Panc1 (cell line): ENCODE measurements at places on chromosomes 3 and 15. TPM values are rescaled to one million over a fixed set of nuclear protein-coding genes. Genes with fewer than 3 reads are reported as not detected.

The CLDN11 gene
- 1.9 TPM for total RNA-seq

The TNNC1 gene
- total RNA-seq: 5.2 TPM

The LDHAL6B gene
- not detected for total RNA-seq

The TMEM40 gene
- total RNA-seq: 1.3 TPM

The COL7A1 gene
- total RNA-seq: 40.0 TPM

The GOLGA6D gene
- not detected for total RNA-seq

The ACKR2 gene
- total RNA-seq: not detected

The SPINK8 gene
- total RNA-seq: not detected

The FBXW12 gene
- total RNA-seq: not detected

The OSBPL10 gene
- total RNA-seq: 88.1 TPM

The ZNF80 gene
- not detected for total RNA-seq

The PPM1L gene
- total RNA-seq: 23.8 TPM

The OPA1 gene
- total RNA-seq: 109 TPM

GRCh38 chr3:50637011-50637410 lies 20.1 kb downstream of the MAPKAPK3 start:
- DNase-seq: no peak

DNA sequence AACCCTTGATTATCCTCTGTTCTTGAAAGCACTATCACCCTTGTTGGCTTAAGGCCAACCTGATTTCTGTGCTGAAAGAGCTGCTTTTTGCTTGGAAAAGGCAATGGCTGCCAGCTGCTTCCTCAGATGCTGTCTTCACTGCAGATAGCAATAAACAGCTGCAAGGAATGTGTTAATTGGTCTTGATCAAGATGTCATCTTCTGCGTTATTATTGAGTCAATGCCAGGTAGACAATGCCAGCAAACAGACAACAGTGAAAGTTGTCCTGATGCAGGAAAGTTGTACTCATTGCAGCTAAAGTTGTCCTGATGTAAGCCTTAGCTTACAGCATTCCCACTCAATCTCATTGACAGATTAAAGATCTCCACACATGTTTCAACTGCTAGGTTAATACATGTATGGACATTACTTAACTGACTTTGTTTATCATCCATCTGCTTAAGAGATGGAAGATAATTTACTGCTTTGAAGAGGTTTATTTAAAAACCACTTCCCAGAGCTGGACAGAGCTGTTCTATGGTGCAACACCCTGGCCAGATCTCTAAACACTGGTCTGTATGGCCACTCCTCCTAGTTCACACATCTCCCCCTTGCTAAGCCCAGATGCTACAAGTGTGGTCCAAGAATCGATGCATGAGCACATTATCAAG lies 251.0 kb upstream of the MCTP2 start:
- DNase-seq: no peak

- DNase-seq: no peak
Observed at GRCh38 chr3:152491922-152492321, 223.2 kb downstream of the MBNL1 start.

GRCh38 chr3:125110016-125110875 lies 54.4 kb upstream of the HEG1 start:
- no peak for DNase-seq

DNA sequence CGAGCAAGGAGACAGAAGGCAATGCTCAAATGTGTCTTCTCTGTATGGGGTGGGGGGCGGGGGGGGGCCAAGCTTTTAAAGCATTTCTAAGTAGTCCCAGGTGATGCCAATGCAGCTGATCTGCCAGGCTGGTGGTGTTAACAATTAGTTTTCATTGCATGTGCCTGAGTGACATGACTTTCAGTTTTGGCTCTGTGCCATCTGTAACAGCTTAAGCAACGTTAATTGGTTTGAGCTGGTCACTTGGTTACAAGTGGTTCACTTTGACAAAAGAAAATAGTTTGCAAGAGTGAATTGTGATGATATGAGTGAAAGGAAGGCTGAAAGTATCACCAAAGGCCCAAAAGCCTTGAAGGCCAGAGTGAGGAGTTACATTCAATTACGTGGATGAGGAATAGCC lies 26.4 kb upstream of the LRIG1 start:
- DNase-seq: no peak

- DNase-seq: no peak
Observed at GRCh38 chr3:162370141-162370540, 873.5 kb downstream of the OTOL1 start.

DNA sequence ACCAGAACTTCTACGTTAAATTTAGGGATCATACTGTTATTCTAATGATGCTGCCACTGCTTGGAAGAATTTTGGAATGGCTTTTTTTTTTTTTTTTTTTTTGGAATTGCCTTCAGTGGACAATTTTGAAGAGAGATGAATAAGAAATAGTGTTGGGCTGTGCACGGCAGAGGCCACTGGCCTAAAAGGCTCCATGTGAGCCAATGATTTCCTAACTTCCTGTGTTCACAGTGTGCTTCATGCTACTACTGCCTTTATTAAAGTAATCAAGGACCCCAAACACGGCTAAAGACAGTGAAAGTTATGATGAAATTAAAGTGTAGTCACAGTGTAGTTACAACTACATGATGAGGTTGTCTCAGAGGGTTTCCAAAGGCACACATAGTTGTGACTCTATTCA lies 100.8 kb upstream of the TNFAIP8L3 start:
- DNase-seq: no peak

- DNase-seq: no peak
Observed at GRCh38 chr3:173078525-173078924, 62.5 kb downstream of the SPATA16 start.

DNA sequence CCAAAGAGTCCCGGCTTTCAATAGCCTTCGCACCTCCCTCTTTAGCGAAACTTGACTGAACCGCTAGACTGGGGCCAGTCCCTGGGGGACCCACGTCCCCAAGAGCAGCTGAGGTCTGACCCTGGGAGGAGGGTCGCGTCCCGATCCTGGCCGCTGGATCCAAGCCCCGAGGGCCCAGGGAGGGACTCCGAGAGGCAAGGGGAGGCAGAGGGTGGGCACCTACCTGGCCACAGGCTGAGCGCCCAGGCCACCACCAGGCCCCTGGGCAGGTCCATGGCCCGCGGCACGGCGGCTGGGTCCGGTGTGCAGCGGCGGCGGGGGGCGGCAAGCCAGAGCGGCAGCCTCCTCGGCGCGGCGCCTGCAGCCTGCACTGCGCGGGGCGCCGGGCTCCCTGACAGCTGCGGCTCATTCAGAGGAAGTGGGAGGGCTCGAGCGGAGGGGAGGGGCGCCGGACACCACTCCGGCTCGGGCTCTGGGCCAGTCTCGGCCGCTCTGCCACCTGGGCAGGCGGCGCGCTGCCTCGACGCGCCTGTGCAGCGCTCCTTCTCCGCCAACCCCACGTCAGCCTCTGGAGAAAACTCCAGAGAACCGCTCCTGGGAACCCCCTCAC lies at the start of gene ITGA11:
TSS of gene ITGA11 (minus strand) at position 372 of the 610 bp plus-strand sequence. CDS start at position 275, 97 bp downstream.
- no peak for DNase-seq

DNA sequence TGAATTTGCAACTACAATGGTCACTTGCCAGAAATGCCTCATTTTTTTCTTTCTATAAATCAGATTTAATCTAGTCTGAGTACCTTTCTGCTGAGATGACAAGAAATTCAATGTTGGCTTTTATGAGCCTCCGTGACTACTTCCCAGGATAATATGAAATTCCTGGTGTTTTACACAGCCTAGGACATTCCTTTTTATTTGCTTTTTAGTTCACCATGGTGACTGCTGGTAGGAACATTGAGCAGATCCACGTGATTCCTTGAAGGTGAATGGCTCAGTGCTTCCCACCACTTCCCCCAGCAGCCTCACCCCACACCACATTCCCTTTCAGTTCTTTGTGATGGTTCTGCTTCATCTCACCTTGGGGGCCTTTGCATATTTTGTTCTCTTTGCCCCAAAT lies 4.3 kb upstream of the NPTN start:
- no peak for DNase-seq

GRCh38 chr3:13455644-13456043 lies 24.5 kb upstream of the HDAC11 start:
- DNase-seq: no peak

- DNase-seq: no peak
Observed at GRCh38 chr3:77815467-77815866, 775.6 kb downstream of the ROBO2 start.

DNA sequence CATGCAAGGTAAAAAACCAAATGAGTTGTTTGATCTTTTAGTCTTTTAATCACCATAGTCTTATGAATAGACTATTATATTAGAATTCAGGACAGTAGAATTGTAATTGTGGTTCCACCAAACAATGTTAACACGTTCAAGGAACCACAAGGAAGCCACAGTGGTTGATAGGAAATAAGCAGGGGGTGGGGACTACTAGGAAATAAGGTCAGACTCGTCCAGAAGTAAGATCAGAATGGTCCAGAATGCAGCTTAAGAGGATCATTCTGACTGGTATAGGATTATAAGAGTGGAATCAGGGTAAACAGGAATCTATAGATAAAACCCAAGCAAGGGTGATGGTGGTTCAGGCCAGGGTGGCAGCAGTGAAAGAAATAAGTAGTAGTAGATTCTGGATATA lies 7.5 kb downstream of the MYNN start:
- DNase-seq: no peak

- DNase-seq: no peak
Observed at GRCh38 chr3:193780810-193781478, 187.9 kb downstream of the OPA1 start.

GRCh38 chr3:150925751-150926201 lies 20.5 kb upstream of the MINDY4B start:
- peak; percentile 8 for DNase-seq

DNA sequence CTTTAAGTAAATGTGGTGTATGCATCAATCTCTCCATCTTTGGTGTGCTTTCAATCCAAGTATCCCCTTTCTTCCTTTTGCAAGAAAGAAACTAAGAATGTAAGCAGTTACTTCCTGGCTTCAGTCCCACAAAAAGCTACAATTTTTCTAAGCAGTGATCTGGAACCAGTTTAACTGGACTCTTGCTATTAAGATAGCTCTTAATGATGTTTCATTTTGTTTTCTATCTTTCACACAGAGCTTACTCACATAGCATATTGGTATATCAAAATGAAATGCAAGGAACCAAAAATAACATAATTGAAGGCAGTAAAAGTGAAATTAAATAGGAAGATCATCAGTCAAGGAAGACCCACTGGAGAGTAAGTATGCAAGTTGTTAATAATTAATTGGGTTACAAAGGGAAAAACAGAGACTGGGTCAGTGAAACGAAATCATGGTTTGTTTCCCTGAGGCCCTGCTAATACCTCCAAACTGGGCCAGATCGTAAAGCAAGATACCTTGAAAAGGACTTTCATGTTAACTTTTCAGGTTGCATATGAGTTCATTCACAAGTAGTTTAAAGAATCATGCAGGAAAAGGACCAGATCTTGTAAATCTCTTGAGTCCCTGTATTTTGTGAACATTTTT lies 41.9 kb downstream of the GPR160 start:
- DNase-seq: no peak

- DNase-seq: no peak
Observed at GRCh38 chr15:63232405-63232804, 43.0 kb downstream of the RAB8B start.

GRCh38 chr3:13896473-13897154 lies 16.7 kb upstream of the WNT7A start:
- DNase-seq: no peak

- DNase-seq: peak; percentile 5
Observed at GRCh38 chr15:36951731-36952247, 148.6 kb downstream of the MEIS2 start.

GRCh38 chr15:39501366-39502081 lies 79.4 kb upstream of the THBS1 start:
- no peak for DNase-seq

DNA sequence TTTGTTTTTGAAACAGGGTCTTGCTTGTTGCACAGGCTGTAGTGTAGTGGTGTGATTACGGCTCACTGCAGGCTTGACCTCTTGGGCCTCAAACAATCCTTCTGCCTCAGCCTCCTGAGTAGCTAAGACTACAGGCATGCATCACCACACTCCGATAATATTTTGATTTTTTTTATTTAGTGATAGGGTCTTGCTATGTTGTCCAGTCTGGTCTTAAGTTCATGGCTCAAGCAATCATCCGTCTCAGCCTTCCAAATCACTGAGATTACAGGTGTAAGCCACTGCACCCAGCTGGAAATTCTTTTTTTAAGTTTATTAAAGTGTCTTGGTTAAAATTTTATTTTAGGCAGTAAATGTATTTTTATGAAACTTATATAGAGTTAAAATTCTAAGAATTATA lies 32.2 kb upstream of the RAP2B start:
- DNase-seq: no peak

- DNase-seq: no peak
Observed at GRCh38 chr3:78176869-78177268, 1137.0 kb downstream of the ROBO2 start.

GRCh38 chr15:36959746-36960145 lies 140.6 kb downstream of the MEIS2 start:
- no peak for DNase-seq

GRCh38 chr3:134239538-134239937 lies 11.1 kb downstream of the RYK start:
- DNase-seq: no peak

- no peak for DNase-seq
Observed at GRCh38 chr3:49807431-49808114, 4.5 kb downstream of the INKA1 start.

DNA sequence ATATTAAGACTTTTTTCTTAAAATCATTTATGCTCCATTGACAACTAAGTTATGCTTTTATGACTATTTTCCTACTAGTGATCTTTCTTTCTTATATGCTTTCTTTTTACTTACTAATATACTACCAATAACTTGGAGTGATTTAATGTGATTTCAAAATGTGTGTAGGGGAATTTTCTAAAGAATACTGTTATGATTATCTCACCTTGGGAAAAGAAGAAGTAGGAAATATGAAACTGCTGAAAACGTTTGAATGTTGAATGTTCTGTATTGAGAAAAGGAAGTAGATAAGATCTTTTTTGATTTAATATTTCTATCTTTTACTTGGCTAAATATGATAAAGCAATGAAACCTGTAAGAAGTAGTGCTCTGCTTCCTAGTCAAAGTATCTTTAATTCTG lies 7.8 kb upstream of the CD200R1 start:
- no peak for DNase-seq

DNA sequence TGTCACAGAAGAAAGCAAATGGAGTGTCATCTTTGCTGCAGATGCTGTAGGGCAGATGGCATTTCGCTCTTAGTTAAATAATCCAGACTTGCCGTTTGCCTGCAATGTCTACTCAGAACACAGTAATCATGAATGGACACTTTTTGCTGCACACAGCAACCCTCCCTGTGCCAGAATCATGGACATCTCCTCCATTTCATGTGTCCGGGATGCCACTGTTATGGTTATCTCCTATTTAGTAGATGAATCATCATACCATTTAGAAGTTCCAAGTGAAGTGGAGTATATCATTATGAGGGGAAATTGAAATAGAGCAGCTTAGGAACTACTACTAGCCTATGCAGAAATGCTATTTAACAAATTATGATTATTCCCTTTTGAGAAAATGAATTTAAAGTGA lies 118.5 kb downstream of the DUT start:
- no peak for DNase-seq
